Inflammatory macrophage treated with lipopolysaccharide for 1 hour (primary cell): ENCODE measurements at places on chromosomes 12 and 14.

- DNase-seq = peak; percentile 55
These were observed 699 bp upstream of the CD69 start for GRCh38 chr12:9761419-9761781.

- no peak for DNase-seq
These were observed 91.3 kb downstream of the AEBP2 start for GRCh38 chr12:19530637-19531023.

- DNase-seq = no peak
These were observed 56.8 kb downstream of the DUSP16 start for GRCh38 chr12:12505544-12506495.

DNA sequence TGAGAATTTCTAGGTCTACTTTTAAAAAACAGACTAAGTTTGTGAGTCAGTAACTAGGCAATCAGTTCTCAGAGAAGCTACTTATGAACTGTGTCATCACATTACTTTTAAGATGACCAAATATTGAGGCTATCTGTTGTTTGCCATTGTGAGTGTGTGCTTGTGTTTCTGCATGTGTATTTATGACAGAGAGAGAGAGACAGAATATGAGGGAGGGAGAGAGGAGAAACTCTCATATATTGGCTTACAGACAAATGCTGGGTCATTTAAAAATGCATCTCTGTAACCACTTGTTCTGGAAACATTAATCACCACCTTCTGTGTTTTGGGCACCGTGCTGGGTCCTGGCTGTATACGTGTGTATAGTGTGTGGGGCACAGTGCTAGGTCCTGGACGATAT is 161.5 kb upstream of the FRMD6 start:
- no peak for DNase-seq

DNA sequence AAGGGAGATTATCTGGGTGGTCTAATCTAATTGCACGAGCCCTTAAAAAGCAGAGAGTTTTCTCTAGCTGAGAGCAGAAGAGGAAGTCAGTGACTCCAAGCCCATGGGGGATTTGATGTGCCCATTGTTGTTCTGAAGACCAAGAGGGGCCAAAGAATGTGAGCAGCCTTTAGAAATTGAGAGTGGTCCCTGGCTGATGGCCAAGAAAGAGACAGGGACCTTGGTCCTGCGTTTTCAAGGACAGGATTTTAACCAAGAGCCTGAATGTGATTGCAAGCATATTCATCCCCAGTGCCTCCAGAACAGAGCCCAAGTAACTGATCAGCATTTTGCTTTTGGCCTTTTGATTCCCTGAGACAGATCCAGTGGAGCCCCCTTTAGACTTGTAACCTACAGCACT is 1353.9 kb downstream of the AACS start:
- DNase-seq = no peak

GRCh38 chr12:80509781-80510556 is 65.9 kb downstream of the PTPRQ start:
- DNase-seq = no peak

GRCh38 chr14:29062976-29063375 is 296.4 kb downstream of the FOXG1 start:
- no peak for DNase-seq

- no peak for DNase-seq
These were observed 42.9 kb downstream of the GPR135 start for GRCh38 chr14:59422069-59422881.

DNA sequence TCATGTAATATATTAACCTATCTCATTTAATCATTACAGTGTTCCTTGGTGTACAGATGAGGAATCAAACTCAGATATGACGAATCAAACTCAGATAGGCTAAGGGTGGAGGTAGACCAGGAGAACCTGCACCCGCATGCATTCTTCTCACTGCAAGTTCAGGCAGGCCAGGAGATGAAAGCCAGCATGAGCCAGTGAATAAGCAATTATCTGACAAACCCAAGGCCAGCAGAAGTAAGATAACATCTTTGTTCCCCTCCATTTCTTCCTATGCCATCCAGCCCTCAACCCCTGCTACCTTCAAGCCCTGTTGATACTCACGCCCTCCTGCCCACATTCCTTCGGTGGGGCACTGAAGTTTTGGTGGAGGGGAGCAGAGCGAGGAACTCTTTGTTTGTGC is 152.2 kb downstream of the ETV6 start:
- no peak for DNase-seq

- no peak for DNase-seq
These were observed 30.8 kb upstream of the AKAP6 start for GRCh38 chr14:32298346-32298745.
